ENCODE measurements at places on chromosomes 13 and 19.

GRCh38 chr13:112252804-112253590, 123.2 kb upstream of the SPACA7 start:
- DNase-seq = no peak

DNA sequence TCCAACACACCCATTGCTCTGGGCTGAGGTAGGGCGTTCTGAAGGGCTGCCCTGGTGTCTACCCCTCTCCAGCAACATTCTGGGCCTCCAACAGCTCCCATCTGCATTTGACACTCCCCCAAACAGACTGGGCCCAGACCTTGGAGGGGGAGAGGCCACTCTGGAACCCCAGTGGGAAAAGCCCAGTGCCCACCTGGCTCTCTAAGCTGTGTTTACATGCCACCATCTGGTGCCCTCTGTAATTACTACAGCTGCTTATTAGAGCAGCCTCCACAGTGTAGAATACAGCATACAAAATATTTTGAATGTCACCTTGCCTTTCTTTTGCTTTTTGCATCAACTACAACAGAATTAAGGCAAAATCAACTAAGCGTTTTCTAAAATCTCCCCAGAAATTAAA, 35.8 kb upstream of the TM9SF2 start:
- no peak for DNase-seq

- no peak for DNase-seq
Measured at GRCh38 chr19:17517898-17518297, 6.4 kb downstream of the PGLS start.

DNA sequence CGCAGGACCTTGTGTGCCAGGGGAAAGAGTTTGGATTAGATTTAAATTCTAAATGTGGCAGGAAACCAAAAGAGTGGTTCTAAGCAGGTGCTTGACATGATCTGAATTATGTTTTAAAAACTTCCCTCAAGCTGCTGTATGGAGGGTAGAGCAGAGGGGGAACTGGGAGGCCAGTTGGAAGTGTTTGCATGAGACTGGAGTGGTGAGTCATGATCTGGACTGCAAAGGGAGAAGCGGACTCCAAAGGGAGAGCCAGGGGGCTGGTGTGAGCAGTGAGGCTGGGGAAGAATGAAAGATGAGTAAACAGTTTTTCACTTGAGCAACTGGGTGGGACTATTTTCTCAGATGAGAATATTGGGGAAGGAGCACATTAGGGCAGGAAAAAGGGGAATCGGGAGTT, 206.1 kb downstream of the DNAJC15 start:
- peak; percentile 48 for DNase-seq

- peak; percentile 50 for DNase-seq
Measured at GRCh38 chr13:44719857-44720671, 143.9 kb upstream of the TSC22D1 start.

GRCh38 chr13:60482012-60482411, 85.0 kb downstream of the TDRD3 start:
- no peak for DNase-seq

GRCh38 chr13:37870895-37871550, 1.5 kb upstream of the TRPC4 start:
- no peak for DNase-seq

DNA sequence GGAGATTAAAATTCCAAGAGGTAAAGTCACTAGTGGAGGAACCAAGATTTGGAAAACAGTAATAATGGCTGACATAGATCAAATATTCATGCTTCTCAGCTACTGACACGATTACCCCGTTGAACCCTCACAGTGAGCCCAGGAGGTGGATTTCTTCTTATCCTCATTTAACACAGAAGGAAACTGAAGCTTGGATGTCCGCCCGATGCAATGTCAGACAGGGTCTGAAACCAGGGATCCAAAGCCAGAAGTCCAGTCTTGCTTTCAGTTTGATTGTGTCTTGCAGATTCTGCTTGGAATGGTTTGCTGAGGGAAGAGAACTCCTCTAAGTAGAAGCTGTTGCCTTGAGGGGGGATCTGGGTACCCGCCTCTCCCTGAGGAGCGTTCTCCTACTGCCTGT, 404.7 kb downstream of the KCNRG start:
- no peak for DNase-seq

DNA sequence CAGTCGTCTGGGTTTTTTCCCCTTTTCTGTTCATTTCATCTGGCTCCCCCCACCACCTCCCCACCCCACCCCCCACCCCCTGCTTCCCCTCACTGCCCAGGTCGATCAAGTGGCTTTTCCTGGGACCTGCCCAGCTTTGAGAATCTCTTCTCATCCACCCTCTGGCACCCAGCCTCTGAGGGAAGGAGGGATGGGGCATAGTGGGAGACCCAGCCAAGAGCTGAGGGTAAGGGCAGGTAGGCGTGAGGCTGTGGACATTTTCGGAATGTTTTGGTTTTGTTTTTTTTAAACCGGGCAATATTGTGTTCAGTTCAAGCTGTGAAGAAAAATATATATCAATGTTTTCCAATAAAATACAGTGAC, 9.3 kb downstream of the CALM3 start:
- no peak for DNase-seq

DNA sequence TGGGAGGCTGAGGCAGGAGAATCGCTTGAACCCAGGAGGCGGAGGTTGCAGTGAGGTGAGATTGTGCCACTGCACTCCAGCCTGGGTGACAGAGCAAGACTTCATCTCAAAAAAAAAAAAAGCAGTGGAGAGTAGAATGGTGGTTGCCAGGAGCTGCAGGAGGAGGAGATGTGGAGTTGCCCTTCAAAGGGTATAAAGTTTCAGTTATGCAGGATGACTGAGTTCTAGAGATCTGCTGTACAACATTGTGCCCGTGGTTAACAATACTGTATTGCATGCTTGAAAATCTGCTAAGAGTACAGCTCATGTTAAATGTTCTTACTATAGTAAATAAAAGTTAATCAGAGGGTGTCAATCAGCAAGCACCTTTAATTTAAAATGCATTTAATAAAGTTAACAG, 28.4 kb upstream of the LATS2 start:
- no peak for DNase-seq

- DNase-seq = no peak
Measured at GRCh38 chr19:51566489-51567100, 4.5 kb upstream of the ZNF175 start.

DNA sequence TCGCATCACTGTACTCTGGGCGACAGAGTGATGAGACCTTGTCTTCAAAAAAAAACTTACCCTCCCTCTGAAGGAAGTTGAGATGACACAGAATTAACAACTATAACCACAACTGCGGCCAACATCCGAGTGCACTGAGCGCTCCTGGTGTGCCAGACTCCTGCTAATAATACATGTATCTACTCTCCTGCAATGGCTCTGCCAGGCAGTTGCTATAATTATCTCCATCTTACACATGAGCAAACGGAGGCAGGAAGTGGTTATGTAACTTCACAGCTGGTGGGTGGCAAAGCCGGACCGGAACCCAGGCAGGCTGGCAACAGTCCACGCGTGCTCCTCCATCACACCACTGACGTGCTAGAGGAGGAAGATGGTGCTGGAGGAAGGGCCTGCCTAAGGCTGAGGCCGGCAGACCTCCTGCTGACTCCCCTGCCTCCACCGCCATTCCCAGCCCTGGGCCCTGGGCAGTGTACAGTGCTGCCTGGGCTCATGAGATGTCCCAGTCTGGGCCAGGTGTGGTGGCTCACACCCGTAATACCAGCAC, 12.6 kb downstream of the XRCC1 start:
- peak; percentile 80 for DNase-seq

- DNase-seq = no peak
Measured at GRCh38 chr13:78876915-78877549, 218.1 kb upstream of the OBI1 start.

GRCh38 chr13:106104281-106104901, 431.1 kb downstream of the EFNB2 start:
- peak; percentile 67 for DNase-seq

DNA sequence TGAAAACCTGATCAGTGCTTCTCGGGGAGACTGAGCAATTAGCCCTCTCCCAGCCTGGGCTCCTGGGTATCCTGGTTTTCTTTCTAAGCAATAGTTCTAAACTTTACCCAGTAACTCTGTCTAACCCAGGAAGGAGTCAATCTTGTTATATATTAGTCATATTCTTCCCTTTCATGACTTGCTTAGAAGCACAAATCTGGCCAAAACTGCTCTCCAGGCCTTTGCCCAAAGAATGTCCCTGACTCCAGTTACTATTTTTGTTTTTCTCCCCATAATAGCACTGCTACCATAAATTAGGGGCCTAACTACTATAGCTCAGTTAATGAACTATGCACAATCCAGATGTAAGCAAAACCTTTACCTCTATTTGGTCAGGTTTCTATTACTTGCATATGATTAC, 355.8 kb upstream of the HTR2A start:
- DNase-seq = no peak

DNA sequence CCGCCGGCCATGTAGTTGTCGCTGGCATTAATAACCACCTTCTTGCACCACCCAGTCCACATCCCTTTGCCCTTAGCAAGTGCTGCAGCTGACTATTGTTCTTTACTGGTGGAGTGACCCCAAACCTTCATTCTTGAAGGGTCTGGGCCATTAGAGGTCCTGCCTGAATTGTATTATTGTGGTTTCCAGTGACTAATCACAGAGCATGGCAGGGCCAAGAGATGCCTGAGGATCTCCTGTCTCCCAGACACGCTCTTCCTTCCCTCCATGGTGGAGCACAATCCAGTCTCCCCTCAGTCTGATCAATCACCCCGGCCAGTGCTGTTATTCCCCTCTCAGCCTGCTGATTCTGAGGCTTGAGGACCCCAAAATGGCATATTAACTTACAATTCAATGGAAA, 39.0 kb downstream of the C1QTNF9 start:
- DNase-seq = no peak

- no peak for DNase-seq
Measured at GRCh38 chr19:23294141-23294540, 43.9 kb upstream of the ZNF724 start.

DNA sequence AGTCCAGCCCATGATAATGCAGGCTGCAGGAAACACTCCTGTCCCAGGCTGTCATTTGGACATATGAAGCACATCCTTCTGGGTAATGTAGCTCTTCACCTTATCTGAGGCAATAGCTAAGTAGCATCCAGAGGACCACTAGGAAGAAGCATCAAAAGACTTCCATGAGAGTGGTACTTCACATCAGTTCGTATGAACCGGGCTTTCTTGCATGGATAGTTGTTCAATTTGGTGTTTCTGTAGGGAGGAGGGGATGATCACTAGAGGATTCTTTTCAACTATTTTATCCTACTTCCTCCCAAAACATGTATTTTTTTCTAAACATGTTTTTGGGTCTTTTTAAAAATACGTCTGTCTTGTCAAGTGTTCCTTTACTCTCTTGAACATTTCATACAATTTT, 12.9 kb downstream of the ZNF302 start:
- DNase-seq = no peak

All from GM04504 (cell line).